NCI-H1417 (cell line): ENCODE measurements at places on chromosomes 5 and 9.

DNA sequence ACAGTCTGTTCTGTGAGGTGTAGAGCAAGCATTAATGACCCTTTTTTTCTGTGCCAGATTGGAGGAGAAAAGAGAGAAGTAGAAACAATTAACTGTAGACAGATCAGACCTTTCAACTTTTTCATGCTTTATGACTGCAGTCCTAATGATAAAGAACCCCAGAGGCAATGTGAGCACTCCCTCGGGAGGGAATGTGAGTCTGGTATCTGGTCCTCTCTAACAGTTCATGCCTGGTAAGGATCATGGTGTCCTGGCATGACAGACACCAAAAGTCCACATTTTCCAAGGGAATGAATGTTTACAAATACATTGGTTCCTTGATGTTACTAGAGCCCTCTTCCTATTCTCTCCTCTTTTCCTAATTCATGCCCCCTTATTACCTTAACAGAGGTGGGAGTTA is 70.3 kb downstream of the MTAP start:
- no peak for DNase-seq

DNA sequence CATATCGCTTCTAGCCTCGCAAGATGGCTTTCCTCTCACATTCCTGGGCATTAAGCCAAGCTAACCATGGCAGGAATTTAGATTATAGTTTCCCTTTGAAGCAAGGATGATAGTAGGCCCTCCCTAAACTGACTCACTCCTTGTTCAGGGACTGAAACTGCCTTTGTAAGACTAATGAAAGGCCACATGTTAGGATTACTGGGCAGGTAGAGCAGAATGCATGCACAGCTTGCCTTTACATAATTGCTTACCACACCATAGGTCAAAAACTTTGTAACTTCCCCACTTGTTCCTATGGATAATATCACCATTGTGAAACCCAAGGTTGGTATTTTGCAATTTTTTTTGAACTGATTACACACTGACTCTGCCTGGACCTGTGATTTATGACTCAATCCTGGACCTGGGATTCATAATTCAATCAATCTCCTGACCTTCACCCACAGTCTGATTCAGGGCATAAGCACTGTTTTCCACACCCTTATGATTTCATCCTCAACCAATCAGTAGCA is 41.0 kb upstream of the PRDM9 start:
- DNase-seq: no peak

GRCh38 chr9:137619240-137620047 is 639 bp downstream of the EHMT1 start:
- no peak for DNase-seq

- DNase-seq: no peak
Observed at GRCh38 chr5:138490648-138491283, 25.5 kb downstream of the EGR1 start.

DNA sequence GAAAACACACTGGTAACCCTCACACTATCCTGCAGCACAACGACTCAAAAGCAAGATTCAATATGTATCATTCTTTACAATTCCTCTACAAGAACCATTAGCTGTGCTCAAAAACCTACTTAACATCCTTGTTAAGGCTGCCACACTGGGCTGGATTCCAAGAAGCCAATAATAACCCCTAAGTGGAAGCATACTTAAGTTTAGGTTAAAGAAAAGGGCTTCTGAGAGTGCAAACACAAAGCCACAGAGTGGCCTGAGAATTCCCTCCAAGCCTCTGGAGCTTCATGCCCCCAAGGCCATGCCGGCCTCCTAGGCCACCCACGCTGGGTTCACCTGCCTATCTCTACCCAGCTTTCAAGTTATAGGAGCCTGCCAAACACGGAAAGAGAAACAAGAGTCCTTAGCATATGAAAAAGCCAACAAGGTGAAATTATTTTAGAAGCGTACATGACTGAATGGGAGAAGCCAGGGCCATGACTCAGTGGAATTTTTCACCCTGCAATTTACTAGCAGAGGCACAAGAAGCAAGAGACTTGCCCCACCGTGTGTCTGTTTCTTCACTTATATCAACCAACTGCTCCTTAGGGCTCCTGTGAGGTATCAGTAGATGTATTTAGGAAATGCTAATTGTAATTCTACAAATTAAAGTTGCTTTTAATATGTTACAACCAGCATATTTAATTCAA is 293.0 kb downstream of the SPOCK1 start:
- DNase-seq: peak; percentile 97

DNA sequence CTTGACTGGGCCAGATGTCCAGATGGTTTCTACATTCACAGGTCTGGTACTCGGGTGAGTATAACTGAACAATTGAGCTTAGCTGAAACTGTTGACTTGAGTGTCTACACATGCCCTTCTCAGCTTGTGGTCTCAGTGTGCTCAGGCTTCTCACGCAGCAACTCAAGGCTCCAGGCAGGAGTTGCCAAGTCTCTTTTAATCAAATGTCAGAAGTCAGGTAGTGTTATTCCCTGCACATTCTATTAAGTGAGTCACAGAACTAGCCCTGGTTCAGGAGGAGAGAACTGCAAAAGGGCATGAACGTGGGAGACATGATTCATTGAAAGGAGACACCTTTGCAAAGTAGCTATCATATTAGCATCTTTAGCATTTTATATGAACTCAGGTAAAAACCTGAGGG is 199.3 kb upstream of the ACTBL2 start:
- no peak for DNase-seq

GRCh38 chr5:156394642-156395305 is 67.8 kb downstream of the SGCD start:
- no peak for DNase-seq
